ENCODE measurements at places on chromosomes 12 and 14.

DNA sequence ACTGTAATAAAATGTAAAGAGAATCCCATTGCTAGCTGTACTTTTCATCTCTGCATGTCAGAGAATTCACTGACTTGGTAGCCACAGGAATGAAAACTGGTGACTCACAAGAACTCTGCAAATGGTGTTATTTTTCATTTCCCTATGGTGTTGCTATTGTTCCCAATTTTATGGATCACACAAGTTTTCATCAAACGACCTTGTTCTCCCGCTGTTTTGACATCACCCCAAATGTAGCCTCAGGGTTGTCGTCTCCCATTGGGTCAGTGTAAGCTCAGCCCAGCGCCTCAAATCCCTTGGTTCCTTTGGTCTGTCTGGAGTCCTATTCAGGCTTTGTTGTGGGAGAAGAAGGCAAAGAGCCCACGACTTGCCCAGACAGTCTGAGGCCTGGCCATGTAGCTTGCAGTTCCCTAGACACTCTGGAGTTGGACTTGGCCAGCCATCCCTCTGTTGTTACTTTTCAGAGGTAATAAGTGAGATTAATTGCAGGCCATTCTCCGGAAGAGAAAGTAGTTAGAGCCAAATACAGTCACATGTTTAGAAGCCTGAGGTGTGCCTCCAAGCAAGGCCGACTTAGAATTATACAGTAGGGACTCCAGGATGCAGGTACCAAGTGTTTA is 159.2 kb downstream of the TGFB3 start:
- no peak for DNase-seq

GRCh38 chr14:23562822-23563472 is 4.6 kb downstream of the AP1G2 start:
- no peak for DNase-seq

GRCh38 chr14:82075566-82075965 is 541.9 kb upstream of the SEL1L start:
- DNase-seq, result no peak

DNA sequence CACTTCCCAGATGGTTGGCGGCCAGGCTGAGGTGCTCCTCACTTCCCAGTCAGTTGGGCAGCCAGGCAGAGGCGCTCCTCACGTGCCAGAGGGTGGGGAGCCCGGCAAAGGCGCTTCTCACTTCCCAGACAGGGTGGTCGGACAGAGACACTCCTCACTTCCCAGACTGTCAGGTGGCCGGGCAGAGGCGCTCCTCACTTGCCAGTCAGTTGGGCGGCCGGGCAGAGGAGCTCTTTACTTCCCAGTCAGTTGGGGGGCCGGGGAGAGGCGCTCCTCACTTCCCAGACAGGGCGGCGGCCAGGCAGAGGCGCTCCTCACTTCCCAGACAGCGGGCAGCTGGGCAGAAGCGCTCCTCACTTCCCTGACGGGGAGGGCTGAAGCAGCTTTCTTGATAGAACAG is 143.0 kb upstream of the ARID2 start:
- no peak for DNase-seq

GRCh38 chr12:96233168-96233567 is 39.0 kb downstream of the ELK3 start:
- DNase-seq, result no peak

- DNase-seq, result no peak
Observed at GRCh38 chr12:59780605-59781135, 184.8 kb downstream of the SLC16A7 start.

DNA sequence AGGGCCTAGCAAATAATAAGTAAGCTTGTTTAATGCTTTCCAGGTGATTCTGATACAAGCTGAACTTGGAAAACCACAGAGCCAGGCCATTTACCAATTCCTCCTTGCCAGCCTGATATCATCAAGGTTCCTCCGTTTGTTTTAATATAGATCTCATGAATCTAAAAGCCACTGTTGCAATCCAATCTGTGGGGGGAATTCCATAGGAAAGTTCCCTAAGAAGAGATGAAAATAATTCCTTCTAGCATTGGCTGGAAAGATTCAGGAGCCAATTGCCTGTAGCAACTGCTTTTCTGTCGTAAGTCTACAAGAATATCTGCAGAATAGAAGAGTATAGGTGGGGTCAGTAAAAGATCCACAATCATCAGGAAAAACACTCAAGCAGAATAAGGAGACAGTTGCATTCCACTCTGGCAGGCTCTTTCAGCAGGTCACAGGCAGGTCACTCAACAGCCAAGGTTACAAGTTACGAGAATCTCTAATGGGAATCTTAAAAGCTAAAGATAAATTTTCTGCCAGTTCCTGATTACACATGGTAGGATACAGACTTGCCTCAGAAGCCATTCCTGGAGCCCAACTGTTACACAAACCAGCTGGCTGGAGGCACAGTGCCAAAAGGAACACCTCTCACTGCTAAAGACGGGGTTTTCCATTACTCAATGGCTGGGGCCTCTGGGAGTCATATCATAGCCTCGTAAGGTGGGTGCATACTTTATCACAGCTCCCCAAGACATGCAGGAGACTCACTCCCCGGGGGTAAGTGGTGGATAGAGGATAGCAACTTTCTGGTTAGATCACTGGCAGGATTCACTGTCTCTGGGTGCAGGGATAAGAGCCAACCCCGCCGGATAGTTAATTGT is 43.6 kb downstream of the FGD6 start:
- DNase-seq, result peak; percentile 34

DNA sequence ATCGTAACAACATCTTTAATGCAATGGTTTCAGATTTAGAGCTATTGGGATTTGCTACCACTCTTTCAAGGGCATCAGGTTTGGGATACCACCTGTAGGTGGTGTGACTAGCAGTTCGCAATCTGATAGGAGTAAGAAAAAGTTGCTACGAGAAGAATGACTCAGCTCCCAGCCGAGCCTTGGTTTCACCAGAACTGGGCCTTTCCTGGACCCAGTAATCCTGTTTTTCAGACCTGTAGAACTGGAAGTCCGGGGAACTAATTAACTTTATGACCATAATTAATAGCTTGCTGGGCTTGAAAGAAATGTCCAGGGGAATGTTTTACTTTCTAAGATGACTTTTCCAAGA is 770 bp downstream of the ABHD4 start:
- peak; percentile 51 for DNase-seq

GRCh38 chr14:105313381-105314286 is 914 bp upstream of the PACS2 start:
- DNase-seq, result no peak

DNA sequence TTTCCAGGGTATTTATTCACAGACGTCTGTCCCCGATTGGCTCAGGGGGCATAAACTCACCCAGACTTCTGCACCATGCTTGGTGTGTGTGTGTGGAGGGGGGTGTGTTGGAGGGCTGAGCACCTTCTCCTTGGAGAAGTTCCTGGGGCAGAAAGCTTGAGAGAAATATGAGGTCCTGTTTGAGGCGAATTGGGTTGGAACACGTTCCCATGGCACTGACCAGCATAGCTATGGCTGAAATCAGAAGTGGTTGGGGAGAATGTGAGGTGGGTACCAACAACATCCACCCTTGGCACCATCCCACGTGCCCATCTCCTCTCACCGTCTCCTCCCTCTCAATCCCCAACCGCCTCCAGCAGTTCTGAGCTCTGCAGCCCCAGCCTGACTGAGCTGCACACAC is 16.0 kb upstream of the GPATCH2L start:
- no peak for DNase-seq

DNA sequence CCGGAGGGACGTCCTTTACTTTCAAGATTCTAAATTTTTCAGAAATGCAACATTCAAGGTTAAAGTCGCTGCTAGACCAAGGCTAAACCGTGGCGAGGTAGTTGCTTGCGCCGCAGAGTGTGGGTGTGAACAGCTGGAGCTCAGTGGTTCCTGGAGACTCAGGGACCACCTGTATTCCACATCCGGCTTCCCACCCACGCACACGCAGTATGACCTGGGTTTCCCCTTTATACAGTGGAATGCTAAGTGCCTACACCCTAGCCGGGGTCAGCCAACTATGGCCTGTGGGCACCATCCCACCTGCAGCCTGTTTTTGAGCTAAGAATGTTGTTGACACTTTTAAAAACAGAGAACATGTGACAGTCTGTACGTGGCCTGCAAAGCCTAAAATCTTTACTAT is 42.9 kb upstream of the TESC start:
- DNase-seq, result no peak

DNA sequence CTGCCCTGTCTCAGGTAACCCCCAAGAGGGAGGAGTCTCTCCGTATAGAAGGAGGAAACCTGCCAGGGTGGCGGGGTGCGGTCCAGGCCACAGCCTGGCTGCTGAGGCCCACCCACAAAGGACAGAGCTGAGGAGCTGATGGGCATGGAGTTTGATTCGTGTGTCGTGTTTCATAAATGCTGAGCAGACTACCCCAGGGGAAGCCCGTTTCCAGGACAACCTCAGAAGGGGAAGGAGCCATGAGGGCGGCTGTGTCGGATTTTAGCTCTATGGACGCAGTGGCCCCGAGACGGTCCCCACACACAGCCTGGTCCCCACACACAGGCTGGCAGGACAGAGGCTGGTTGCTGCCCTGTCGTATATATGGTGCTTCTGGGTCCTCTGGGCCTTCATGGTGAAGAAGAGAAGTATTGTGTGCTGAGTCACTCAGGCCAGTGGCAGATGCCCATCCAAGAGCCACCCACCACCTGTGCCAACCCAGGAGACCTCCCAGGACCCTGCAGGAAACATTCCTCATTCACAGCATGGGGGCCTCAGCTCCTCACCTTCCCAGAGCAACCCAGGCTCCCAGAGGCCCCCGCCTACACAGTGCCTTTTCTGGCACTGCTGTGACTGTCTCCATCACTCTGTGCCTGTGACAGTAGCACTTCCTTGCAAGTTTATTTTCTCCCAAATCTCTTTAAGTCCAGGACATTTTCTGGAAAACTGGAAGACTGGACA is 63.1 kb upstream of the RIN3 start:
- DNase-seq, result no peak

- DNase-seq, result no peak
Observed at GRCh38 chr14:71482671-71483070, 449.6 kb upstream of the RGS6 start.

DNA sequence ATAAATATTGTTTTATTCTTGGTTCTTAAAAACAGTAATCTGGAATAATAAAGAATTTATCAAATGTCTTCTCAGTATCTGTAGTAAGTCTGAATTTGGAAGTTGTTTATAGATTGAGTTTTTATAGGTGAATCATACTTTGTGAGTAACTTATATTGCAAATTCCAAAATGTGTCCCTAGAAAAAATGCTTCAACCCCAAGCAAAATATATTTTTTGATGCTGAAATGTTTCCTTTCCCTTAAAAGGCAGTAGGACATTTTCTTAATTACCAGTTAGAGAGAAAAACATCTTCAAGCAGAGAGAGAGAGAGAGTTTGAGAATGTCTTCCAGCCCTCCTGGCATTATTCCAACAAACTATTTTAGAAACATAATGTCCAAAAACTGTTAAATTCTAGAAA is 37.9 kb downstream of the PELI2 start:
- DNase-seq, result no peak

GRCh38 chr12:107539196-107539939 is 146.2 kb upstream of the PWP1 start:
- DNase-seq, result no peak

DNA sequence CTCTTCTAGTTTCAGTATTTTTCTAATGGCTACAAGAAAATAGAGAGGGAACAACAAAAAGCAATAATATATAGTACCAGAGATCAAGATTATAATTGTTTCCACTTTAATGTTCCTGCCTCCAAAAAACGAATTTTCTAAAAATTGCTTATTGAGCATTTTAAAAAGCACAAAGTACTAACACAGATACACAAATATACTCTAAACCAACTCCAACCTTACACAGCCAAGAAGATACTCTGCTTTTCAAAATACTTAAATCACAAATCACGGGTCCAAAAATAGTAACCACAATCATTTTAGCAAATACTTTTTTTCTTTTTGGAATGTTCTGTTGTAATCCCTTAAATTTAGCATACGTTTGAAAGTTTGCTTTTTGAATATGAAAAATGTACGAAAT is 2.0 kb downstream of the YAF2 start:
- DNase-seq, result no peak

- DNase-seq, result no peak
Observed at GRCh38 chr12:71589478-71589881, 74.2 kb downstream of the ZFC3H1 start.

GRCh38 chr12:52984136-52984535 is 22.1 kb upstream of the EIF4B start:
- no peak for DNase-seq

DNA sequence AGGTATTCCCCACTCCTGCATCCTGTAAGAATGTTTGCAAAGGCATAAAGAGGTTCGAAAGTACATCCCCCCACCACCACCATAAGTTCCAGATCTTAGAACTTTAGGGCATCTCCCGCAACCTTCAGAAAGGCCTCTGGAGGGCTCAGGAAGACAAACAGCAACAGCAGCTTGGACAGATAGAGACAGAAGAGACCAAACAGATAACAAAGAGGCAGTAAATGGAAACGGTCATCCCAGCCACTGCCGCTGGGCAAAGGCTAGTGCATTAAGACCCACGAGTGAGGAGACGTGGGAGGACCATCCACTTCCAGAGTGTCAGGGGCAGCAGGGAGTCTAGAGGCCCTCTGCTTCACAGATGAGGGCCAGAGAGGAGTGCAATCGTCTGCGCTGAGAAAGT is 124.3 kb downstream of the CRACR2A start:
- no peak for DNase-seq

GRCh38 chr12:82383930-82384552 is 25.7 kb downstream of the METTL25 start:
- no peak for DNase-seq

GRCh38 chr12:13471471-13471870 is 274.9 kb downstream of the EMP1 start:
- DNase-seq, result no peak

GRCh38 chr12:4202487-4202886 is 71.1 kb upstream of the CCND2 start:
- no peak for DNase-seq

DNA sequence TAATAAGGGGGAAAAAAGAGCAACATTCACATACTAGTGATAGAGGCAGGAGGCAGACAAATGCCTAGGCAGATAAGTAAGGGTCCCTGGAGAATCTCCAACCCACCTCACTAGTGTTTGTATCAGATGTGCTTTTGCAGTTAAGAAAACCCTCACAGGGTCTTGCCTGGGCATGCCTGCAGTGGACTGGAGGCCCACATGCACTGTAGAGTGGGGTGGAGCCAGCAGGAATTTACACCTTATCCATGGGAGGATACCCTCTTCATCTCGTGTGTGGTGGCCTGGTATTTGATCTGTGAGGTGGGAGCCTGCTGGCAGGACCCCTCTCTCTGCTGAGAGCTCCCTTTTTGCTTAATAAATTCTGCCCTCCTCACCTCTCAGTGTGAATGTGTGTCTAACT is 238.0 kb upstream of the SLC16A7 start:
- DNase-seq, result no peak

Data from gastrocnemius medialis (tissue), 4 donors.